ENCODE measurements at places on chromosomes 5 and 9. TPM values are rescaled to one million over a fixed set of nuclear protein-coding genes. Genes with fewer than 3 reads are reported as not detected.
A peak's percentile ranks its signal among the peaks of the same experiment; 100 is the strongest.

GRCh38 chr5:173691931-173692330 lies 75.5 kb upstream of the BOD1 start:
- no peak for DNase-seq

GRCh38 chr5:35003018-35003957 lies 44.5 kb downstream of the AGXT2 start:
- peak; percentile 34 for DNase-seq

GRCh38 chr5:169051351-169051750 lies 249.6 kb downstream of the SLIT3 start:
- DNase-seq: no peak

DNA sequence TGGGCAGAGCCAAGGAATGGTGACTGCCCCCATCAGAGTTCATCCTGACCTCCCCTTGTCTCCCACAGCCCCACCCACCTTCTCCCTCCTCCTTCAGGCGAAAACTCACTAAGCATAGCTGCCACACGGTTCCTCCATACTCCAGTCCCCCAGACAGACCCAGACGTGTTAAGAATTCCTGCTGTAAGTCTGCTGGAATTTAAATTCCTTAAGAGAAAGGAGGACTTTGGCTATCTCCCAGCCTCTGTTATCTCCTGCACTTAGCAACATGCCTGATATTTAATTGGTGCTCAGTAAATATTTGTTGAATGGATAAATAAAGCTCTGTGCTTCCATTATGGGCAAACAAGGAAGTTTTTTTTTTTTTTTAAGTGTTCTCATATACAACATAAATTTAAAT lies 213.7 kb downstream of the RFK start:
- no peak for DNase-seq

- DNase-seq: no peak
Observed at GRCh38 chr9:84761137-84761808, 91.7 kb downstream of the NTRK2 start.

- DNase-seq: no peak
Observed at GRCh38 chr9:69583645-69584234, 88.4 kb downstream of the APBA1 start.

GRCh38 chr9:109319626-109320241 lies 1.1 kb downstream of the EPB41L4B start:
- DNase-seq: peak; percentile 75

The SEMA5A gene
- 5.2 TPM for total RNA-seq

The FRRS1L gene
- total RNA-seq: 0.63 TPM

DNA sequence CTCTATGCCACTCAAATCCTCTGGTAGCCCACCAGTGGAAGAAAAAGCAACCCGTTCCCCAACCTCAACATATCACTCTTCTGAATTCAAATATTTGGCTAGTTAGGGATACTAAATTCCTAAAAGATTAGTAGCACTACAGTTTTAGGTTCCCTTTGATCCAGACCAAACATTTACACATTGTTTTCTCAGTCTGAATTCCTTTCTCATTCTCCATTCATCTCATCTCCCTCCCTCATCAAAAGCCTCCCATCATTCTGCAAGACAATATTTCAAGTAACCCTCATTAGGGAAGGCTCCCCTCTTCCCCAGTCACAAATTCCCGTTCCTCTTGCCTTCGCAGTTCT lies 26.3 kb downstream of the ADAM19 start:
- DNase-seq: no peak

GRCh38 chr9:31500422-31500821 lies 884.0 kb upstream of the ACO1 start:
- DNase-seq: no peak

GRCh38 chr5:56492812-56493211 lies 259.7 kb upstream of the ANKRD55 start:
- DNase-seq: no peak

DNA sequence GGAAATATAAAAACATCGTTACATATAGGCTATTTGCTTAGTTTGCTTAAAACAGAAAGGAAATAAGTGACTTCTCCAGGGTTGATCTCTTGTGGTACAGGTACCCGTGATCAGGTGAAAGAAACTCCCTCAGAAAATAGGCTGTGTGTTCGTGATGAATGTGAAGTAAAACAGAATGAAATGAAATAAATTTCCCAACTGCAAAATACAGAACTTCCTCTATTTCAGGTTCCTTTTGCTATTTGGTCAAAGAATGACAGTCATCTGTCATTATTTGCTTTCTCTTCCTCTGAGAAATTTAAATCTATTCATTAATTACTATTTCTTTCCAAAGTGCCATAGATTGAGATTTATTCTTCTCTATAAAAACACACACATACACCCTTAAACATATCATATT lies 408.1 kb downstream of the FAM170A start:
- no peak for DNase-seq

DNA sequence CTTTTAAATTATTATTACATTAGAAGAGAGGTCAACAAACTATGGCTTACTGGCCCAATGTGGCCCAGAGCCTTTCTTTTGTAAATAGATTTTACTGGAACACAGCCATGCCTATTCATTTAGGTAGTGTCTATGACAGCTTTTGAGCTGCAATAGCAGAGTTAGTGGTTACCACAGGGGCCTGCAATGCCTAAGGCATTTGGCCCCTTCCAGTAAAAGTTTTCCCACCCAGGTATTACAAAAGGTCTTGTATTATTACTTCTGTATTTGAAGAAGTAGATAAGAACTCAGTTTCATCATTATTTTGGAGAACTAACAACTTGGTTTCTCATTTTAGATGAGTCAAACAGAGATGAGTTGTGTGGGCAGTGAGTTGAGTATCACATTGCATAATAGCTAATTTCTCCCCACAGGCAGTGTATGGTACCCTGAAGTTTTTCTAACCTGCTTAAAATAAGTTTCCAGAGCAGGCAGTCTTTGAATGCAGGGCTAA lies 9.5 kb downstream of the MTRR start:
- DNase-seq: no peak

- no peak for DNase-seq
Observed at GRCh38 chr9:90802386-90802985, 867 bp downstream of the SYK start.

DNA sequence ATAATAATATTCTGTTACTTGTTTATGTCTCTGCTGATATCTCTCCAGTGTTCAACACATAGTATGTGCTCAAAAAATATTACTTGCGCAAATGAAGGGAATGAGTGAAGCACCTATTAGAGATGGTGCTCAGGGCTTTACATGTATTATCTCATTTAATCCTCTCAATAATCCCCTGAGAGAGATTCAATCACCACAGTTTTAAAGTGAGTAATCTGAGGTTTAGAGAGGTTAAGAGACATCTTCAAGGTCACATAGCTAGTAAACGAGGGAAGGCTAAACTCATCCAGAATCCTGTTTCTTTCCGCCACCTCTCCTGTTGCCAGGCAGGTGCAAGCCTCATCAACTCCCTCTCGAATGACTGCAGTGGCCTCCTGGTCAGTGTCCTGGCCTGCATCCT lies 82.0 kb downstream of the UGCG start:
- DNase-seq: no peak

DNA sequence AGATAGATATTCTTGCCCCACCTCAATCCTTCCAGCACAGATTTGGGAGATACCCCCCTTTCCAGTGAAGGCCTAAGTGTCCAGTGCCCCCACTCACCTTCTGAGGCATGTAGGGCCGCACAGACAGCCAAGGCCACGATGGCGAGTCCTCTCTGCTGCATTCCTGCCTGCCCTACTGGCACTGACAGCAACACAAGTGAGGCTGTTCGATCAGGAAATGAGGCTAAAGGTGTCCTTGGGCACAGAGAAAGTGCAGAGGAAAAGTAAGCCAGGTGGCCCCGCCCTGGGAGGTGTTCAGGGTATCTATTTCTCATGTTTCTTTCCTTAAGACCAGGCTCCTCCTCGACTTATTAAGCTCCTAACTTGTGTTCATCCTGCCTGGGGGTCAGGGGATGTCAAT lies at the start of gene CCL28:
CCL28 (minus strand) TSS at position 236 of the 400 bp plus-strand sequence; CDS start at position 161, 75 bp downstream.
- peak; percentile 34 for DNase-seq

The HSPB3 gene
- total RNA-seq: not detected

The HTR4 gene
- not detected for total RNA-seq

GRCh38 chr9:79254900-79255650 lies 316.7 kb upstream of the TLE4 start:
- no peak for DNase-seq

GRCh38 chr9:89039664-89040063 lies 48.4 kb downstream of the S1PR3 start:
- DNase-seq: no peak

- DNase-seq: no peak
Observed at GRCh38 chr5:138287246-138287645, 12.8 kb upstream of the GFRA3 start.

The LPAR1 gene
- total RNA-seq: 3.8 TPM

The SPATA31D4 gene
- total RNA-seq: not detected

DNA sequence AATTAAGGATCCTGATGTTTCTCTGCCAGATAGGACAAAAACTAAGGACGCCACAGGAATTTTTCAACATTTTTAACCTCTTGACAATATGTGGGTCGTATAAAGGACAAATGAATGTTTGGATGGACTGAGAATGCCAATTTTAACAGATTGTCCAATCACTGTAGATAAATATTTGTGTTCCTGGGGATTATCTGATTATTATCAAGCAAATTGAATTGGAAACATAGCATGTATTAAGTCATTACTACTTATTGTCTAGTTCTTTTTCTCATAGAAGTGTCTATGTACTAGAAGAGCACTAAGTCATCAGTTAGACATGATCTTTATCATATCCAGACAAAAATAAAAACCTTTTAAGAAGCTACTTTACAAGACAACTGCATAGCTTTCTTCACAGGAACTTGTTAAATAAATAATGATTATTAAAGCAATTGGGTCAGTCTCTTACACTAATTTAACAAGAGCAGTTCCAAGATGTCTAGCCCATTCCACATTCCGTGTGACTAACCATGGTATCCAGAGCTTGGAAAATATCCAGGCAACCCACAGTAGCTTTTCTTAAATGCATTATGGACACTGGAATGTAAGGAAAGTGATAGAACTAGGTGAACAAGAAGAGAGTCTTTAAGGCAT lies 127.5 kb upstream of the CDKN2B start:
- no peak for DNase-seq

- DNase-seq: no peak
Observed at GRCh38 chr9:94287877-94288513, 28.9 kb downstream of the ZNF169 start.

DNA sequence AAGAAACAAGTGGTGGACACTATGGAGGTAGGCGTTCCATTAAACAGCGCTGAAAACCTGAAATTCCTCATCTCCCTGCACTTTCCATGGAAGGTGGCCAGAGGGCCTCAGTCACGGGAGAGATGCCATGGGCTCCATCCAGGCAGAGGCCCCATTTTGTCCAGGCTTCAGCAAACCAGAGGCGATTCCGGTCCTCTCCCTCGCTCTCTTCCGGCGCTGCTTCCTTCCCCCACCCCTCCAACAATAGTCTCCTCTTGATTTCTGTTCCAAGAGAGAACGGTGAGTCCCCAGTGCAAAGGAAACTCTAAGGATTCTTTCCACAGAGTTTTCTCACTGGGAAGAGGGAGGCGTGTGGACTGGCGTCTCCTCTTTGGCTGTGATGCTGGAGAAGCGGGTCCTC lies 7.5 kb downstream of the ZNF366 start:
- no peak for DNase-seq

The TMEM252 gene
- total RNA-seq: not detected

DNA sequence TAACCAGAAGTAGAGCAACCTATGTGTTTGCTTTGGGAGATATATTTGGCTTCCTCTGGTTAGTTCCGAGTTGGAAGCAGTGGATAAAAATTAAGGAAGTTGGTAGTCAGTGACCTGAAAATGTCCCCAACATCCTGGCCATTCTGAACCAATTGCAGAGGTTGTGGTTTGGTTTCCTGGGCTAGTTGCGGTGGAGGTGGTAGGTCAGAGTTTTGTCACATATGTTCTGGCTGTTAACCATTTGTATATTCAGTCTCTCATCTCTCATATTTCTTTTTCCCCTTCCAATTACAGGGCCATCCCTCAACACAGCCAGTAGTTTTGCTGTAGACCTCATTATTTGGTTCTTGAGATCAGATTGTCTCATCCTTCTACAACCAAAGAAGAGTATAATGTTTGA lies 1026.9 kb downstream of the PTPRD start:
- no peak for DNase-seq

- peak; percentile 79 for DNase-seq
Observed at GRCh38 chr9:91036826-91037510, 235.3 kb downstream of the SYK start.

The ACSL6 gene
- 1.1 TPM for total RNA-seq
